Neural crest cell (in vitro differentiated cells): ENCODE measurements at places on chromosomes 2 and 18. TPM values are rescaled to one million over a fixed set of nuclear protein-coding genes. Genes with fewer than 3 reads are reported as not detected.

The KYNU gene
- 0.14 and 0.26 TPM in 2 replicates for total RNA-seq

- H3K27ac ChIP-seq: no peak overlapping the region
- DNase-seq: peak; percentile 61
- no peaks in the 10 kb centered on the region for H3K4me1 ChIP-seq
- H3K4me3 ChIP-seq: no peak overlapping the region
- H3K27me3 ChIP-seq: peaks cover 61% of the 10 kb centered on the region
Measured at GRCh38 chr18:12246849-12247808, 7.0 kb upstream of the CIDEA start.

DNA sequence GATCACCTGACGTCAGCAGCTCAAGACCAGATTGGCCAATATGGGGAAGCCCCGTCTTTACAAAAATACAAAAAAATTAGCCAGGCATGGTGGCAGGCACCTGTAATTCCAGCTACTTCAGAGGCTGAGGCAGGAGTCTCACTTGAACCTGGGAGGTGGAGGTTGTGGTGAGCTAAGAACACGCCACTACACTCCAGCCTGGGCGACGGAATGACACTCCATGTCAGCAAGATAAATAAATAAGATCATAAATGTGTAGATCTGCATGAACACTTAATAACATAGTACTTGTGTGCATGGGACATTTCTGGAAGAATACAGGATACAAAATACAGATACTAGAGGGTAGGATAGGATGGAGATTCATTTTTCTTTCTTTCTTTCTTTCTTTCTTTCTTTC lies 9.1 kb downstream of the EHD3 start:
- H3K27ac ChIP-seq: no peak overlapping the region
- peaks cover 6% of the 10 kb centered on the region for H3K36me3 ChIP-seq
- no peak overlapping the region for H3K4me3 ChIP-seq
- no peak for DNase-seq
- H3K27me3 ChIP-seq: no peaks in the 10 kb centered on the region

DNA sequence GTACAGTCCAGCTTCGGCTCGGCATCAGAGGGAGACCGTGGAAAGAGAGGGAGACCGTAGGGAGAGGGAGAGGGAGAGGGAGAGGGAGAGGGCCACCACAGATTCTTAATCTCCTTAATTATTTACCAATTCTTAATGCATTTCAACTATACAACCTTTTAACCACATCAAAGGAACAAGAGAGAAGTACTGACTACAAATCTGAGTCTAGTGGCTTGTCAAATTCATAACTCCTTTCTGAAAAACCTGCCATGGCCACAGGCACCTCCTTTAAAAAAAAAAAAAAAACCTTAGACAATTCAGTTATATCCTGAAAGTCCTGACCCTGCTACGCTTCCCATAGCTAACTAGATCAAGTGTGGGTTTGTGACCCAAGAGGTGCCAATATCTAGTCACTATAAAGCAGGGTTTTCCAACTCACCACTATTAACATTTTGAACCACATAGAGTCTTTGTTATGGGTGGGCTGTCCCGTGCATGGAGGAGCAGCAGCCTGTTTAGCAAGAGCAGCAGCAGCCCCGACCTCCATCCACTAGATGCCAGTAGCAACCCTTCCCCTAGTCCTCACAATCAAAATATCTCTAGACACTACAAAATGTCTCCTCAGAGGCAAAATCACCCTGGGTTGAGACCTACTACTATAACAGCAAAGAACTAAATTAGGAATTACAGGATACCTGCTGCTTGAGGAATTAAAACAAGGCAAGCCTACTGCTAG lies 6.8 kb downstream of the ESCO1 start:
- DNase-seq: no peak
- H3K4me1 ChIP-seq: peaks cover 5% of the 10 kb centered on the region
- peaks cover 31% of the 10 kb centered on the region for H3K36me3 ChIP-seq
- no peak overlapping the region for H3K27ac ChIP-seq
- no peaks in the 10 kb centered on the region for H3K27me3 ChIP-seq

DNA sequence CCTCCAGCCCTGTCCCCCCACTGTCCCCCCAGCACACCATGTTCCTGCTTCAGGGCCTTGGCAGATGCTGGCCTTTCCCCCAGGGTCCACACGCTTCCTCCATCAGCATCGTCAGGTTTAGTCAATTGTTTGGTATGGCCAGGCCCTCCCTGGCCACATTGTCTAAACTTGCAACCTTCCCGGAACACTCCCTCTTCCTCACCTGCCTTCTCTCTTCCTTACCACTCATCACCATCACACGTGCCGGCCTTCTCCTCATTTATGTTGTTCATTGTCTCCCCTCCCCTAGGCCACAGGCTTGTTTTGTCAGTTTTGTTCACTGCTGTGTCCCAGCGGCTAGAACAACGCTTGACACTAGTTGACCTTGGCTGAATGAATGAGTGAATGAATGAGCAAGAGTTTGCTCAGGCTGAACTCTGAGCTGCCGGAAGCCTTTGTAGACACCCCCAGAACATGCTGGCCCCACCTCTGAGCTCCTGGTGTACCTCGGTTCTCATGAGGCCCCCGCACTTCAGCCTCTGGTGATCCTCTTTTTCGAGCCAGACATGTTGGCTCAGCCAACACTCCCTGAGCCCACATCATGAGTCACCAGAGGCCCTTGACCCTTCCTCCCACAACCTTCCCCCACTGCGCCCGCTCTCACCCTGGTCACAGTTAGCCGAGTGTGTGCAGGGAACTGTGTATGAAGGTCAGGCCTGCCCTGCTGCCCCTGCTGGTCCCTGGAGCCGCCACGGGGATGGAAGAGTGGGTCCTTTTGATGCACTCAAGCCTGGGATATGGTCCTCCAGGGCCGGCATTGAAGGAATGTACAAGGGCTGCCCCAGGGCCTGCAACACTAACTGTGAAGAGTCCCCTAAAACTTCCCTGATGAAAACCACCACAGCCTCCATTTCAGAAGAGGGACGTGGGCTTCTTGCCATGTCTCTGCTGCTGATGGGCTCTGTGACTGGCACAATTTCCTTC lies 57.5 kb downstream of the HS1BP3 start:
- peak overlapping the region; percentile 77 for H3K27ac ChIP-seq
- peaks cover 74% of the 10 kb centered on the region for H3K4me1 ChIP-seq
- peak overlapping the region; percentile 22 for H3K4me3 ChIP-seq
- no peaks in the 10 kb centered on the region for H3K36me3 ChIP-seq
- H3K27me3 ChIP-seq: no peaks in the 10 kb centered on the region

The DOK6 gene
- total RNA-seq: 3.6 and 4.0 TPM in 2 replicates

GRCh38 chr18:22539051-22539765 lies 121.5 kb upstream of the CTAGE1 start:
- no peak overlapping the region for H3K4me3 ChIP-seq
- DNase-seq: no peak
- H3K27me3 ChIP-seq: no peaks in the 10 kb centered on the region
- H3K27ac ChIP-seq: no peak overlapping the region

DNA sequence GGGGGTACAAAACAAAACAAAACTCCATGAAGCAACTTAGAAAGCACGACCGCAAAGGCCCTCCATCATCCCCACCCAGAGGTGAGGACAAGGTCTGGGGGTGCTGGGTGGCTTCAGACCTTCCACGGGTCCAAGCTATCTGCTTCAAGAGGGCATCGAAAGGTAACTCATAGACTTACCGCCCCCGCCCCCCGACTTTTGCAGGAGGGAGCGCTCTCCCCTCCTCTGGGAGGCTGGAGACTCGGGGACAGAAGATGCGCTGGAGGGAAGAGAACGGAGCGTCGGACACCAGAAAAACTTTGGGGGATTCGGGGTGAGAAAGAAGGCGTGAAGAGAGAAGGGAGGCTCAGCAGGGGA lies 300 bp upstream of the STON1 start:
- peak overlapping the region; percentile 91 for H3K4me3 ChIP-seq
- H3K36me3 ChIP-seq: no peaks in the 10 kb centered on the region
- DNase-seq: no peak
- no peak overlapping the region for H3K27ac ChIP-seq
- no peaks in the 10 kb centered on the region for H3K27me3 ChIP-seq

The CIDEA gene
- total RNA-seq: not detected in 2 replicates
